ENCODE measurements at places on chromosomes 1 and 21.

DNA sequence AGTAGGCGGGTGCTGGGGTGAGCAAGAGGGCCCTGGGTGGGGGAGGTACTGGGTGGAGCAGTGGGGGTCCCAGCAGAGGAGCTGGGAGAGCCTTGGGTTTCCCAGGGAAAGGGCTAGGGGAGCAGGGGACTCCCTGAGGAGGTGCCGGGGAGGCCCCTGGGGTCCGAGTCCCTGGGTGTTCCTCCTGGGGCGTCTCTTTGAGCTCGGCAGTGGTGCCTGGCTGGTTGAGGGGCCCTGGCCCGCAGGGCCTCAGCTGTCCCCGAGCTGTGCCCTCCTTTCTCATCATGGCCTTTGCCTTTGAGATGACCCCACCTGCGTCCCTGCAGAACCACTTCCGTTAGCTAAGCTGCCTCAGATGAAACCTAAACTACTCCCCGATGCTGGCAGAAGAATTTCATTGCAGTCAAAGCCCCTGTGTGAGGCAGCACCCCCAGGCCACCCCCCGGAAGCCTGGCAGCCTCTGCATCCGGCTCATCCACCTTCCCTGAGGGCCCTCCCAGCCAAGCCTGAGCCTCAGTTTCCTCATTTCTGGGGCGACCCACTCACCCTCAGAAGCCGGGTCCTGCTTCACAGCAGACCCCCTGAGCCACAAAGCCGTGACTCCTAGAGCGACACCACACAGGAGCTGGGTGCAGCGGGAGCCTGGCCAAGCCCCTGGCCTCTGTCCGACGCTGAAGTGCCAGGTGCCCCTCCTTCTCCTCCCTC lies 43.5 kb upstream of the TRAPPC10 start:
- no peak for DNase-seq

GRCh38 chr1:44418022-44418673 lies 13.1 kb downstream of the RNF220 start:
- DNase-seq, result no peak

DNA sequence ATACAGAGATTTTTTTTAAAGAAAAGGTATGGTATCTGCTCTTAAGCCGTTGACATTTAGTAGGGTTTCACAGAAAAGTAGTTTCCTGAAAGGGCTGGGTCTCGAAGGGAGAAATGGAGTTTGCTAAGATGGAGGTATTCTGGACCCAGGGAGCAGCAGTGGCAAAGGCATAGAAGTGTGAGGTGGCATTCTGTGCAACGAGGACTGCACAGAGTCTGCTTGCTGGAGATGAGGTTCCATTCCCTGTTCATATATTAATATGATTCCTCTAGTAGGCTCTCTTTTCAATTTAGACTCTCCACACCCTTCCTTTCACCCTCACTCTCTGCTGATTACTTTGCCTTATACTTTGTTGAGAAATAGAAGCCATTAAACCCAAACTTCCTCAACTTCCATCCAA lies 38.5 kb upstream of the PODN start:
- peak; percentile 78 for DNase-seq

GRCh38 chr1:88145752-88146151 lies 538.3 kb upstream of the PKN2 start:
- DNase-seq, result no peak

DNA sequence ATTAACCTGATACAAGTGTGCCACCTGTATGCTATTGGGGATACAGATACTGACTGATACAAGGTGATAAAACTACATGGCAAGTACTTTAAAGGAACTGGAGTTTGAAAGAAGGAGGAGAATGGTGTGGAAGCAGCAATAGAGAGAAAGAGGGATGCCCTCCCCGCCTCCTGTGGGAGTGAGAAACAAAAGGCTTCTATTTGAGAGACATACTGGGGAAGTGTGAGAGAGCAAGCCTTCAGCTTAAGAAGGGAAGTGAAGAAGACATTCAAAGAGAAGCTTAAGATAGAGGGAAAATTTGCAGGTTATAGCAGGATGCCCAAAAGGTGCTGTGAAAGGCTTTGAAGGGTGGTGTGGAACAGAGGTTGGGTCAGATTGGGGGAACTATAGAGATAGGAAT lies 7.7 kb upstream of the ALG14 start:
- DNase-seq, result no peak

DNA sequence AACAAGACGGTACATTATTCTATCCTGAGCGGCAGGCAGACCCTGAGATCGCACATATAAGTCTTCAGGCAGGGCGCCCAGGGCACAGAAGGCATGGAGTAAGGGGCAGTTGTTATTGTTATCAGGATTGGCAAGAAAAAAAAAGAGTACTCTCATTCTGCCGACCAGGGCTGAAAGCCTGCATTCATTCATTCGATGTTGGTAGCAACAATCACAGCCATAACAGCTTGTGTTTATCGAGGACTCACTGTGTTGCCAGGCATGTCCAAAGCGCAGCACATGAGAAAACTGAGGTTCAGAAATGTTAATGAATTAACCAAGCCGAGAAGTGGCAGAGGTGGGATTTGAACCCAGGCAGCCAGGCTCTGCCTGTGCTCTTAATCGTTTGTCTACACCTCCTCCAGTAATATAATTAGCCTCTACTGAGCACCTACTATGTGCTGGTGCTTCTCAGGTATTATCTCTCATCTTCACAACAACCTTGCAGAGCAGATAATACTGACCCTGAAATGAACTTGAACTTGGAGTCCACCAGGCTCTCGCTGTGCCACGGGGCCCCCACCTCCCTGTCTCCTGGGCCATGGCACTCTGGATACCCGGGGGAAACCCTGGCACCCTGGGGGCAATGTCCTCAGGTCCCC lies 56.2 kb downstream of the TAS1R2 start:
- DNase-seq, result no peak

DNA sequence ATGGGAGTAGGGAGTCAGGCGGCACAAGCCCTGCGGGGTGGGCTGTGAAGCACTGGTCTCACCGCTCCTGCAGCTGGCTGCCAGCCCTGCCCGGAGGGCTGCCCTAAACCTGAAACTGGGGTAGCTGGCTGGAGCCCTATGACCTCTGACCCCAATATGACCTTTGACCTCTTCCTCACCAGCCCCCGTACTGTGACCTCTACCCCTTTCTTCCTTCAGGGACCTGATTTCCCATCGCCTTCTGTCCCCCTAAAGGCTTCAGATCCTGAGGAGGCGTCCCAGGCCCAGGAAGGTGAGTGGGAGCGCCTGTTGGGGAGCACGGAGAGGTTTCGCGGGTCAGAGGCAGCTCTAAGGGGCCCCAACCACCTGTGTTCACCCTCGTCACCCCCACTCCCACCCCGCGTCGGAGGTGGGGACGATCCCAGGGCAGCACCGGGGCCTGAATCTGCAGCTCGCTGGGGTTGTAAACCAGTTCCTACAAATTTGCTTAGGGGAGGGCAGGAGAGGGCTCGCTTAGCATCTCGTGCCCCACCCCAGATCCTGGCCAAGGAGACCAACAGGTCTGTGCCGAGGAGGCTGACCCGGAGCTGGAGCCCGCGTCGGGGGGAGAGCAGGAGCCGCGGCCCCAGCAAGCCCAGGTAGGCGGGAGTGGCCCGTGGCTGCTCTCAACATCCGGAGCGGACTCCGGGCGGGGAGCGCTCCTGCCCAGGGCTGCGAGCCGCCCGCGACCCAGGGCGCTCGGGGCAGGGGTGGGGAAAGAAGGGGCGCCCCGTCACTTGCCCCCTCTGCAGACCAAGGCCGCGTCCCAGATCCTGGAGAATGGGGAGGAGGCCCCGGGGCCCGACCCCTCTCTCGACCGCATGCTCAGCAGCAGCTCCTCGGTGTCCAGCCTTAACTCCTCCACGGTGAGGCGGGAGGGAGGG lies 7.3 kb downstream of the SYTL1 start:
- no peak for DNase-seq

GRCh38 chr1:172654535-172654934 lies 4.4 kb upstream of the FASLG start:
- no peak for DNase-seq

GRCh38 chr1:90616395-90616794 lies 100.7 kb downstream of the BARHL2 start:
- DNase-seq, result peak; percentile 20

DNA sequence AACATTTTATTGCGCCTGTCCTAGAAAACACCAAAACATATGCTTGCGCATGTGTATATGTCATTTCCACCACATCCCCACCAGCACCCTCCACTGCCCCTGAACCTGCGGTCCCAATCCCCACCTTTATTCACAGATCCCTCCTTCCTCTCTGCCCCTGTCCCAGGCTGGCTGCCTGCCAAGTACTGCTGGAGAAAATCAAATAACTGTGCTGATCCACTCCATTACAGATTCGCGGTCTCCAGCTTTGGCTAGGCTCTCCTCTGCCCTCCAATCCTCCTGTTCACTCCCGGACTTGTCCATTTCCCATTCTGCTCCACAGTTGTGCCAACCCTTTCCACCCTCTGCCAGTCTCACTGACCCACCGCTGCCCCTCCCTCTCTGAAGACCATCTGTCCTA lies 59.3 kb upstream of the GJB5 start:
- no peak for DNase-seq

- DNase-seq, result peak; percentile 32
Measured at GRCh38 chr1:40232444-40232843, 15.3 kb upstream of the TMCO2 start.

DNA sequence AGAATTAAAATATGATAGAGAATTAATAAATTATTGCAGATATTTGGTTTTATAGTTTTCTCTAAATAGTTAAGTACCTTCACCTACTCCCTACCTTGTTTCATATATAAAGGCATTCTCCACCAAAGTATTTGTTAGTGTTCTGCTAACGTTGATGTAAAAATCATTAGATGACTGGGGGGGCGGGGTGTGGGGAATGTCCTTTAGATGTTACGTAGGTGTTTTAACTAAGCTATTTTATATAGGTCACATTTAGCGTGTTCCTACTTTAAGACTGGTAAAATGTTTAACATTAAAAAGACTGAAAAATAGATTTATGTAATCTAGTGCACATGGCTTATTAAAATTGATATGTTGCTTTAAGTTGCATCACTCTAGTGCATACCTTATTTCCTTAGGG lies 48.6 kb downstream of the PTPRC start:
- no peak for DNase-seq

DNA sequence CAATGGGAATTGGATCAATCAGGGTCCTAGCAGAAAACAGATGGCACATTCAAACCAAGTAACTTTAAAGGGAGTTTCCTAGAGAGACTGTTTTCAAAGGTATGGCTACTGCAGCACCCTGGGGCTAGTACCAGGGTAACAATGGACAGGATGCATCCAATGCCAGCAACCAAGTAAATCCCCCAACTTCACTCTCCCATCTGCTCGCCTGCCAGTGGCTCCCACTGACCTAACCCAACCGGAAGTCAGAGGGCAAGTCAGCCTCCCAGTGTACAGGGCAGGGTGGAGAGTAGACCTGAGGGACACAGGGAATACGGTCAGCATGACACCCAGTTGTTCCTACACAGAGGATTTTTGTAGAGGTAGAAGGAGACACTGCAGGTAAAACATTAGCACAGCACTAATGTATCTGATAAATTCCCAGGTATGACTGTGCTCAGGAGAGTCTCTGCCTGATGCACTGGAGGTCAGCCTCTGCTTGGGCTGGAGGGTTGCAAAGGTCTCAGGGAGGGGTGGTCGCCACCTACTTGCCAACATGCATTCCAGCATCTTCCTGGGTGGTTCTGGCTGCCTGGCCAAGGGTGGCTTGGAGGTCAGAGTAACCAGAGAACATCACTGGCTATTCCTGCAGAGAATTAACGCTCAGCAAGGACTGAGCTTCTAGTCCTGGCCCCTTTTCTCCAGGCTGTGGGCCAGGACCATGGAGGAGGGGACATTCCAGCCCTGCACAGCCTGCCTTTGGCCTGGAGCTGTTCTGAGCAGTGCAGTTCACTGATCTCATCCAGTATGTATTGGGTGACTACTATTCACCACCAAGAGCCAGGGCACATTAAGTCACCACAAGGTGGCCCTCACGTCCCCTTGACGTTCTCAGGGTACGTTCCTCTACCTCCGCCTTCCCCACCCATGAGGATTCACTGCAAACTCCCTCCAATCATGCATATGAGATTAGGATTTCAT lies 5.1 kb upstream of the GJA4 start:
- DNase-seq, result peak; percentile 63

GRCh38 chr1:239563681-239564080 lies 177.3 kb downstream of the CHRM3 start:
- DNase-seq, result peak; percentile 25

GRCh38 chr1:220818421-220819173 lies 31.9 kb downstream of the MTARC1 start:
- no peak for DNase-seq

GRCh38 chr1:169680377-169681019 lies 30.9 kb downstream of the SELL start:
- no peak for DNase-seq

DNA sequence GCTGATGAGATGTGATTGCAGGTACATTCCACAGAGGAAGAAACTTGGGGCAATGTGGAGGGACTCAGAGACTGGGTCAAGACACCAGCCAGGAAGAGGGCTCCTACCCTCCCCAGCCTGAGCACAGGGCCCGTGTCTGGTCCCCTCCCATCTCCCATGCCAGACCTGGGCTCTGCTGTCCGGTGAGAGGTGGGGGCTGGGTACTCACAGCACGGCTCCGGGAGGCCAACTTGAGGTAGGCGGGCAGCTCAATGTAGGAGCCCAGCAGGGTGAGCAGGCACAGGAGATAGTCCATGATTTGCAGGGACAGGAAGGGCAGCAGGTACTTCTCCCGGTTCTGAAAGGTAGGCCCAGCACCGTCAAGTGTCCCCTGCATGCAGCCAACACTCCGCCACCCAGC lies 16.2 kb upstream of the MATN1 start:
- no peak for DNase-seq

DNA sequence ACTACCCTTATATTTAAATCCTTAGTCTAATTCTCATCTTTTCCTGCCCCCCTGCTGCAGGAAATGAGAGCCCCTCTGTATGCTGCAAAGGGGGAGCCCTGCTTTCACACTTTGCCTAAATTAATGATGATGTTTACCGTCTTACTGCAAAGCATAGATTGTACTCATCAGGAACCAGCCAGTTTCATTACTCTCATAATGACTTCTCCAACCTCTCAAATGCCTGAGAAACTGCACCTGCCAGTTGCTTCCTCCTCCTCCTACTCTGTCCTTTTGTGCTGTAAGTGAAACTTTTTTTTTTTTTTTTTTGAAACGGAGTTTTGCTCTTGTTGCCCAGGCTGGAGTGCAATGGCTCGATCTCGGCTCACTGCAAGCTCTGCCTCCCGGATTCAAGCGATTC lies 101.7 kb downstream of the ADSS2 start:
- DNase-seq, result no peak

GRCh38 chr21:26042181-26042876 lies 128.2 kb downstream of the APP start:
- DNase-seq, result no peak

- DNase-seq, result no peak
Measured at GRCh38 chr1:232225336-232226131, 404.4 kb downstream of the SIPA1L2 start.

Data from hematopoietic multipotent progenitor cell treated with erythropoietin and hydrocortisone succinate and interleukin-3 and kit ligand, for 6 days (in vitro differentiated cells).